Breast epithelium (tissue), 4 donors: ENCODE measurements at places on chromosomes 7 and 10. TPM values are rescaled to one million over a fixed set of nuclear protein-coding genes. Genes with fewer than 3 reads are reported as not detected.

DNA sequence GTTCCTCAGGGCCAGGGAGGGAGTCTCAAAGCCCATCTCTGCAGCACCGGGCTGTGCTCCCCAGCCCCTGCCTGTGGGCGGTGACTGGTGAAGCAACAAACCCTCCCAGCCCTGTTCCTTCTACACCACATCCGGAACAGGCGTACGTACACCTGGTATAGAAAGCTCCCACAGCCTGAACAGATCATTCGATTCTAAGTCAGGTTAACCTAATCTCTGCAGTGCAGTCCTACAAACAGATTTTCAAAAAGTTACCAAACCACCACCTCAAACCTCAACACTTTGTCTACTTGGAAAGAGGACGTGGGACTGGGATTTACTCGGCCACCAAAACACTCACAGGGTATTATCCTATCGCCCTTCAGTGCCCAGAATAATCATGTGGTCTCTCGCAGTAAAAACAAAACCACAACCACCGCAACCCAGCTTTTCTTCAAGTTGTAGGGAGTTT is 238.4 kb downstream of the DIP2C start:
- no peak for DNase-seq

DNA sequence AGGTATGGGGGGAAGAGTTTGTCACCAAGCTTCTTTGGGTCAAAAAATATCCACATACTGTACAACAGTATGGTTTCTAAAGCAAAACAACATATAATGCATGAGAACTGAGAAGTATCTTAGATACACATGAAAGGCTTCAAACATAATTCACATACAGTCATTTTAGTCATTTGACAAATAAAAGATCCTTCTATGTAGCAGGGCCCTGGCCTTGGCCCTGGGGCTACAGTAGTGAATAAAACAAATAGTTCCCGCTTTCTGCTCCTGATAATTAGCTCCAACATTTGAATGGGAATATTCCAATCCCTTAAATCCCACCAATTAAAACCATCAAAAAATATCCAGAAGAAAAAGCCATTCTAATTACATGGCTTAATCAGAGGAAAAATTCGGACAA is 51.3 kb downstream of the MALSU1 start:
- DNase-seq, result no peak

DNA sequence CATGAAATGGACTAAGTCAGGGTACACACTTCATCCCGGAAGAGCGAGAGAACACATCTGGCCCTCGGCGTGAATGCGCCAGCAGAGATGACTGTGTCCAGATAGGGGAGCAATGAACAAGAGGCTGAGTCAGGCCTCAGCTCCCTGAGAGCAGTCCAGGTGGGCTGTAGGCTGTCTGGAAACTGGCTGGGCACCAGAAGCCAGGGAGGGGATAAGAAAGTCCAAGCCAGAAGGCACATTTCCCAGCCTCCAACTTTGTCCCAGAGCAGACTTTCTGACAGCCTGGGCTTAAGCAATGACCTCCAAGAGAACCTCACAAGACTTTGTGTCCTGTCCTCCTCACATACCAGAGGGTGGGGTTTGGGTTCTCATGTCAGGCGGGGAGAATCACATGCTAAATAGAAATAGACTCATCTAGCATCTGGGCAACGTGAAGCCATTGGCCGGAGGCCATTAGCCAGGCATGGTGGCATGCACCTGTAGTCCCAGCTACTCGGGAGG is 157.2 kb downstream of the ARHGAP12 start:
- no peak for DNase-seq

DNA sequence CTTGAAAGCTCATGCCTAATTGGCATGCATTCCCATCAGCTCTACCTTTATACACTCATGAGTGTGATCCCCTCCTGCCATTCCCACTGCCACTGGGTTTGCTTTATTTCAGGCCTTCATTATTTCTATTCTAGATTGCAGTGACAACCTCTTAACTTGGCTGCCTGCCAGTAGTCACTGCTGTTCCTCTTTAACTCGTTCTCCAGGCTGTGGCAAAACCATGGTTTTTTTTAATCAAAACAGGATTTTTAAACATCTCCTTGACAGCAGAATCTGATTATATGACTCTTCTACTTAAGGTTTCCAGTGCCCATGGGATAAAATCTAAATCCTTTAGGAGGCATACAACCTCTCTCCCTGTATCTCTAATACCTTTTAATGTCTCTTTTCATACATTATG is 223.7 kb upstream of the PCDH15 start:
- no peak for DNase-seq

DNA sequence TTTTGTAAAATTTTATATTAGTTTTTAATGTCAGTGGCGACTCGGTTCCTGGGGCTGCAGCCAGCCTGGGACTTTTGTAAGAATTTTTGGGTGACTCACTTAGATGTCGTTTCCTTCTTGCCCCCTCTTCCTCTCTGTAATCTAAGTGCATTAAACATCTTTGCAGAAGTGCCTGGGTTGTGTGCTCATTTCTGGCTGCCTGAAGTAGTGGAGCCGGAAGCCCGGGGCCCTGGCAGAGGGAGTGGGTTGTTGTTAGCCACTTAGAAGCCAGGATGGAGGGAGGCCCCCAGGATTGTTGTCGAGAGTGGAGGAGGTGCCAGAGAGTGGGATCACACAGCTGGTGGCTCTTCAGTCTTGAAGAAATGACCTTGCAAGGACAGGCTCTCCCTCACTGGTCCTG is 11.0 kb upstream of the TRIM8 start:
- DNase-seq, result no peak

DNA sequence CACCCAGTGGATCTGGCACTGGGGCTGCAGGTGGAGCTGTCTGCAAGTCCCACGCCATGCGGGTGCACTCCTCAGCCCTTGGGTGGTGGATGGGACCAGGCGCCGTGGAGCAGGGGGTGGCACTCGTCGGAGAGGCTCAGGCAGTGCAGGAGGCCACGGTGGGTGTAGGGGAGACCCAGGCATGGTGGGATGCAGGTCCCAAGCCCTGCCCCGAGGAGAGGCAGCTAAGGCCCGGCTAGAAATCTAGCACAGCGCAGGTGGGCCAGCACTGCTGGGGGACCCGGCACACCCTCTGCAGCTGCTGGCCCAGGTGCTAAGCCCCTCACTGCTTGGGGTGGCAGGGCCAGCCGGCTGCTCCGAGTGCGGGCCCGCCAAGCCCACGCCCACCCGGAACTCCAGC is 25.7 kb downstream of the HTR7 start:
- no peak for DNase-seq

GRCh38 chr10:11162828-11163599 is 145.3 kb downstream of the CELF2 start:
- no peak for DNase-seq

- DNase-seq, result no peak
Measured at GRCh38 chr7:134420424-134421125, 38.3 kb downstream of the AKR1B1 start.

GRCh38 chr7:142898377-142899170 is 13.0 kb upstream of the TRPV6 start:
- DNase-seq, result no peak

DNA sequence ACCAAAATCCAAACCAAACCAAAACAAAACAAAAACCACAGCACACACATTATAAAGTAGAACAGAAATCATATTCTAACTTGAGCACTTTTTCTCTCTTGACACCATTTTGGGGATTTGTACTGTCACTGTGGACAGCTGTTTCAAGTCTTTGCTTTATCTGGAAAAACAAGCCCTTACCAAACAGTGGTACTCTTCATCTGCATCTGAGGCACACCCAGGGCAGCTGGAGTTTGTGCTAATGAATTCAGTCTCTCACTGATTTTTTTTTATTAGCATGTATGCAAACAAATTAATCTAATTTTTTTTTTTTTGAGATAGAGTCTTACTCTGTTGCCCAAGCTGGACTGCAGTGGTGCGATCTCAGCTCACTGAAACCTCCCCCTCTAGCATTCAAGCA is 171.4 kb downstream of the RAPGEF5 start:
- DNase-seq, result no peak

DNA sequence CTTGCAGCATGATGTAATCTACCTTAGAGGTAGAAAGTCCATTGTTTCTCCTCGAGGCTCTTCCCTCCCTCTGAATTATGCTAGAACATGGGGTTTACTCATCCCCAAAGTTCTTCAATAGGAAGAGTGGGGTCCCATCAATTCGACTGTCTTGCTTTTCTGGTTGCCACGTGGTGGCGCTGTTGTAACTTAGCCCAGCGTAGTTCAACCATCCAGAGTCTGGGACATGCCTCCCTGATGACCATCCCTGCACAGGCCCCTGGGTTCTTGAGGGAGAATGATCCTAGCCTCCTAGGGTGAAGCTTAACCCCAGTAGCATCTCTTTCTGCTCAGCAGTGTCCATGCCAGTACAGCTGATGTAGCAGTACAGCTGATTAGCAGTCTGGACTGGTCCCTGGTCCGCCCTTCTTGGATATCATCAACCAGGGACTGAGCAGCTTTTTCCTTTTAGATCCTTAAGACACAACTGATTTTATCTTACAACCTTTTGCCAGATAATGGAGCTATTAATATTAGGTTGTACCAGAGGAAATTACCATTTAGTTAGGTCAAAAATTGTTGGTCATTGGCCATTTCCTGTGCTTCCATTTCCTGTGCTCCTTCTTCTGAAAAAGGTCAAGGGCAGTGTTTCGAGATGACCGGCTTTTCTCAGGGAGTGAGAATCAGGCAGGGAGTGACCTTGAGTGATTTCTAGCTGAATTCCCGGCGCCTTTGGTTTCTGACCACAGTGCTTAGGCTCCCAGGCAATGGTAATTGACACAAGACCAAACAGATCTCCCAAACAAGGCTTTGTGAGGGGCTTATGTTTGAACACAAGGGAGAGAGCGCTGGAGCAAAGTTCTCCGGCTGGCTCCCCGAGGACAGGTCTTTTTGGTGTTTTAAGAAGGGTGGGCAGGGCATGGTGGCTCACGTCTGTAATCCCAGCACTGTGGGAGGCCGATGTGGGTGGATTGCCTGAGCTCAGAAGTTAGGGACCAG is 65.4 kb downstream of the TACC2 start:
- DNase-seq, result no peak

GRCh38 chr7:152735443-152736004 is 24.0 kb upstream of the ACTR3B start:
- DNase-seq, result no peak

DNA sequence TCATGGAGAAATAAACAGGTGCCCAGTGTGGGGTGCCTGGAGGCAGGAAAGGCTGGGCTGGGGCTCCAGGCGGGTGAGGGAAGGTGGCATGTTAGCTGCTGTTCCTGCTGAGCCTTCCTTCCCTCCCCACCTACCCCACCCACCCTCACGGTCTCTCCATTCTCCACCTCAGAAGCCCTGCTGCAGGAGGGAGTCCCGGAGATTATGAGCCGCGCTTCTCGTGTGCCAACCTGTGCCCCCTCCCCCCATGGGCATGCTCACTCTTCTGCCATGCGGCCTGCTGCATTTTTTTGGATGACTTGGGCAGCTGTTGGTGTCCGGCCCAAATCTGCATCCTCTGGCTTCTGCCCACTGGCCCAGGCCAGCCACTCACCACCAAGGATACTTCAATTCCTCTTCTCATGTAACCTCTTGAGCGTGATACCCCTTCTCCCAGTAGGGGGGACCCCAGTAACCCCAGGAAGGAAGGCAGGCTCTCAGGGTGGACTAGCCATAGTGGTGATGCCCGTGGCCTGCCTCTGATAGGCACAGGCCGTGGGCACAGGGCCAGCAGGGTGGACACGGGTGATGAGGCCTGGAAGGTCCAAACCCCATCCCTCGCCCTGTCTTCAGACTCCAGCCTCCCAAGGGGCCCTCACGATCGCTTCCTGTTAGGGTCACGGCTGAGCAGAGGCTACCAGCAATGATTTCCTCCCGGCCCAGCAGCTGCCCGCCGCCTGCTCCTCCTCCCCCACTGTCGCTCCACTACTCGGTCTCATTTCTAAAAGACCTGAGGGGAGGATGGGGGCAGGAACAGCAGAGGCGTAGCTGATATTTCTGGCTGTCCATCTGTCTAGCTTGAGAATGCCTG is 27.8 kb downstream of the UNC5B start:
- no peak for DNase-seq

GRCh38 chr10:99906470-99906869 is 103.3 kb downstream of the DNMBP start:
- DNase-seq, result no peak

- no peak for DNase-seq
Measured at GRCh38 chr7:137813541-137813940, 33.2 kb downstream of the DGKI start.

- DNase-seq, result no peak
Measured at GRCh38 chr10:108358912-108359311, 1194.4 kb upstream of the SORCS1 start.

- DNase-seq, result no peak
Measured at GRCh38 chr10:29157321-29157720, 131.5 kb upstream of the LYZL1 start.

GRCh38 chr10:131655101-131655849 is 245.5 kb upstream of the PPP2R2D start:
- DNase-seq, result peak; percentile 72

- no peak for DNase-seq
Measured at GRCh38 chr10:84293574-84294016, 34.8 kb upstream of the CCSER2 start.

- no peak for DNase-seq
Measured at GRCh38 chr10:24568042-24568441, 155.6 kb downstream of the ARHGAP21 start.

DNA sequence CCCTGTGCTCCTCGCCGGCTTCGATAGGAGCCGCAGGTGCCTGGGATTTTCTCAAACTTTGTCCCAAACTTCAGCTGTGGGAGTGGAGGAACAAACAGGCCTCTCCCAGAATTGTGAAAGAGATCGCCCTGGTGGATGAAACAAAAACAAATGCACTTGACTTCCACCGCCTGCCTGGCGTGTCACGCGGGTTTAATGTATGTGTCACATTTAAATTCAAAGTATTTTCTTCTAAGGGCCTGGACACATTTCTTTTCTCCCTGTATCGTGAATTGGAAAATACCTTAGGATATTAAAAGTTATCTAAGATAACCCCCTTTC is 694 bp upstream of the WASL start:
- DNase-seq, result peak; percentile 32

GRCh38 chr7:138992052-138992531 is 10.9 kb upstream of the KIAA1549 start:
- DNase-seq, result no peak

PAPOLB gene
- total RNA-seq, result 0.48 TPM

NRG3 gene
- 0.88 TPM for total RNA-seq

MYH16 gene
- not detected for total RNA-seq

ADO gene
- 13.9 TPM for total RNA-seq

DNTT gene
- not detected for total RNA-seq

ALKBH4 gene
- 28.5 TPM for total RNA-seq

PRKCQ gene
- total RNA-seq, result 1.8 TPM

TMEM130 gene
- not detected for total RNA-seq

STK17A gene
- total RNA-seq, result 24.3 TPM

ACTL6B gene
- total RNA-seq, result not detected

POLR2J3 gene
- total RNA-seq, result 16.5 TPM

SLC13A1 gene
- not detected for total RNA-seq
